ENCODE measurements at places on chromosomes 2 and 18.
A peak's percentile ranks its signal among the peaks of the same experiment; 100 is the strongest.

- no peak for DNase-seq
These were observed 128.4 kb downstream of the RNF152 start for GRCh38 chr18:61764381-61764780.

- no peak for DNase-seq
These were observed 28.3 kb downstream of the GATA6 start for GRCh38 chr18:22197668-22198067.

- no peak for DNase-seq
These were observed 281.3 kb downstream of the TDRD15 start for GRCh38 chr2:21404827-21405625.

GRCh38 chr2:237336131-237336530 is 77.8 kb downstream of the COL6A3 start:
- DNase-seq: no peak

DNA sequence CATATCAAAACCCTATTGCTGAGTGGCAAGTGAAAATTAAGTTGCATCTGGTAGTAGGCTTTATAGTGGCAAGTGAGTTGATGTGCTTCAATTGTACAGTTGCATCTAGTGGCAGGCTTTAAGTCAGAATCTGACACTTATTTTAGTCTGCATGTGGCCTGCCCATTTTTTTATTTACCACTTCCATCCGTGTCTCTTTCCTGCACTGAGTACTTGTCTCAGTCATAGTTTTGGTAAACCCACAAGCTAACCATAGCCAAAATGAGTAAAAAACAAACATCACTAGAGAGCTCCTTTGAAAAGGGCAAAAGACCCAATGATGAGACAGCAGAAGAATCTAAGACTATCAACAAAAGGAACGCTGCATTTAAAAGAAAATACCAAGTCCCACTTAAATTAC is 96.0 kb upstream of the CRACDL start:
- DNase-seq: no peak

- peak; percentile 42 for DNase-seq
These were observed 11.2 kb downstream of the ATP6V1B1 start for GRCh38 chr2:70946832-70947442.

- DNase-seq: no peak
These were observed 30.5 kb downstream of the PDK1 start for GRCh38 chr2:172586245-172586891.

DNA sequence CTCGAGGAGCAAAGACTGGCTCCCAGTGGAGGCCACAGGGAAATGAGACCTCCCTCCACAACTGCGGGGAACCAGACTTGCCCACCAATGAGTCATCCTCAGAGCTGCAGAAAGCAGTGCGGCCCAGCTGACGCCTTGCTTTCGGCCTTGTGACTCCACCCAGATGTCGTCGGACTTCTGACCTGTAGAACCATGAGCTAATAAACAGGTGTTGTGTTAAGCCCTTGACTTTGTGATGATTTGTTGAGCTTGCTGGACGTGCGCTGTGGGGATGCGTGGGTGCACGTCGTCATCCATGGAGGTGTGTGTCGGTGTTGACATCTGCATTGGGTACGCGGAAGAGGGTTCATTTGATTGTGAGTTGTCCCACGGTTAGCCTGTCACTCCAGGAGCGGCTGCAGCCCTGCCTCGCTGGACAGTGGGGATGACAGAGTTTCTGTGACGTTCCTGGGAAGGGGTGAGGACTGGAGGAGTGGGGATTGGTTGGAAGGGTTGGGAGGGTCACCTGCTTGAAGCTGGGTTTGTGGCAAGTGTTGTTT is 154.1 kb downstream of the SH3BP4 start:
- no peak for DNase-seq

GRCh38 chr2:20232837-20233207 is 7.9 kb upstream of the SDC1 start:
- no peak for DNase-seq

DNA sequence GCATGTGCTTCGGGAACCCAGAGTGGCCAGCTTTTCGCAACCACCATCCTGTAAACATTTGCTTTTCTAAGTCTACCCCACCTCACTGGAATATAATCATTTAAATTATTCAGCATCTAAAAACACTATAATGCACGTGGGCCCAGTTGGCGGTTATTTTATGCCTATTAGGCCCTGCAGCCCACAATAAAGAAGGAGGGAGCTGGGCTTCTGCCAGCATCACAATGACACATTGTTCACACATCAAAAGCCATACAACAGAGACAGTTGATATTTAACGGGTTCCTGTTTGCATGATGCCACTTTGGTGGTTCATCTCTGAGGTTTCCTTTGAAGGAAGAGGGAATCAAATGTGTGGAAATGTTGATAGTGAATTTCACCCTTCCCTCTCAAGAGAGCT is 916.0 kb upstream of the CELF4 start:
- no peak for DNase-seq

GRCh38 chr2:71469403-71470398 is 16.3 kb downstream of the DYSF start:
- DNase-seq: no peak

DNA sequence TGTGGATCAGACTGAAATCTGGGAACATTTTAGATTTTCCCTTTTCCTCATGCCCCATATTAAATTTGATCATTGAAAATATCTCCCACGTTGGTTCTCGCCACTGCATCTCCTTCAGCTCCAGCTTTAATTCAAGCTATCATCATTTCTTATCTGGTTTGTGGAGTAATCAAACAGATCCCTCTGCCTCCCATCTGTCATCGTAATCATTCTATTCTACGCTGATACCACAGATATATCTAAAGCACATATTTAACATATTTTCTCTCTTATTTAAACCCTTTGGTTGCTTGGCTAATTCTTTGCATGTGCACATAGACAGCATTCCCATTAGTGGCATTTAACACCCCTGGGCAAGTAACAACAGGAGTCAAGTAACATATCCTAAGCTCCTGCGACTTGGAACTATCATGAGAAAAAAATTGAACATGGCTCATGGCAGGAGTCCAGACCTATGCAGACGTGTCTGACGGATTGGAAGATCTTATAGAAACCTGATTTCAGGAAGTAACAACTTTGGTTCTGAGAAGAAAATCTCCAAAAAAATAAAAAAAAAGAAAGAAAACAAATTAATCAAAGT is 158.8 kb upstream of the KYNU start:
- DNase-seq: no peak

- peak; percentile 61 for DNase-seq
These were observed 359.4 kb downstream of the PTPRM start for GRCh38 chr18:7926526-7926925.

DNA sequence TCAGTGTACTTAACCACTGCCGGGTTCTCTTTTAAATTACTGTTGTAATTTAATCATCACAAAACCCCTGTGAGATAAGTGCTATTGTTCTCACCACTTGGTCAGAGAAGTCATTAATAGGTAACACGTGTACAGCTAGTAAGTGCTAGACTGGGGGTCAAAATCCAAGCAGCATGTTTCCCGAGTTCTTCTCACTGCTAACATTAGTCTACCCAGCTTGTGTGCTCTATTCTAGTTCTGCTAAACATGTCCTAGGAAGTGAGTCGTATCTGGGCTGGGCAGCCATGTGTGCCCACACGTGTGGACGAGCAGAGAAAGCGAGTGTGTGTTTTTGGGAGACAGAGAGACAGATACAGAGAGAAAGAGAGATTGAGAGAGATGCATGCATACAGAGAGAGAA is 94.1 kb downstream of the BIN1 start:
- no peak for DNase-seq

- DNase-seq: no peak
These were observed 876 bp downstream of the CNTNAP5 start for GRCh38 chr2:124025891-124026434.

GRCh38 chr2:219109471-219109870 is 48.8 kb upstream of the IHH start:
- DNase-seq: no peak

DNA sequence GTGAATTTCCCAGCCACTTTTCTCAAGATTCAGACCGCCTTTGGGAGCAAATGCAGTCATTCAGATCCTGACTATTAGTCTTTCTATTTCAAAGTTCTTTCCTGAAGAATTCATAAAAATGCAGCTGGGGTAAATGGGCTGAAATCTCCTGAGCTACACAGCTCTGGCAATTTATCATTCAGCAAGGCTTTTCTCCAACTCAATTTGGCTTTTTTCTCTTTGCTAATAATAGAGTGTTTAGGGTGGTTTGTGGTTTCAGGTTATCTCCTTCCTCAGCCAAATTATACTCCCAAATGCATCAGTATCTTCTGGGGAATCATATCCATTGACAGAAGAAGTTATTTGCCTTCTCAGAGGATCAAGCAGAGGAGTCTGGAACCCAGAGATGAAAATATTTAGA is 282.4 kb upstream of the SLC14A2 start:
- DNase-seq: no peak

- DNase-seq: no peak
These were observed 374.3 kb downstream of the SLC4A3 start for GRCh38 chr2:220001751-220002150.

DNA sequence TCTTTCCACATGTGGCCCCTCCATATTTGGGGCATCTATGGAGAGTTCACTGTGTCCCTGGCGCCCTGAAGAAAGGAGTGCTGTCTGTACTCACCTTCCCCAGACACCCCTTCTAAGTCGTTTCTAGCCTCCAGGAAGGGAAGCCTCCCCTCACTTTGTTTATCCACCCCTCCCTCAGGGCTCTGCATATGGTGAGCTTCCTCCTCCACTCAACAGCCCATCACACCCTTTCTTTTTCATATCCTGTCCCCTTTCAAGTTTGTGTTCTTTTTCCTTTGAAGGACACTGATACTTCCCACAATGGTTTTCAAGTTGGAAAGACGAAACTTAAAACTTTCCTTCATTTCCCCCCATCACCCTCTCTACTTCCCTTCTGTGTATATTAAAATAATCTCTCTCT is 291.4 kb upstream of the POU3F3 start:
- no peak for DNase-seq

GRCh38 chr2:68363721-68364120 is 1.4 kb upstream of the PLEK start:
- no peak for DNase-seq

DNA sequence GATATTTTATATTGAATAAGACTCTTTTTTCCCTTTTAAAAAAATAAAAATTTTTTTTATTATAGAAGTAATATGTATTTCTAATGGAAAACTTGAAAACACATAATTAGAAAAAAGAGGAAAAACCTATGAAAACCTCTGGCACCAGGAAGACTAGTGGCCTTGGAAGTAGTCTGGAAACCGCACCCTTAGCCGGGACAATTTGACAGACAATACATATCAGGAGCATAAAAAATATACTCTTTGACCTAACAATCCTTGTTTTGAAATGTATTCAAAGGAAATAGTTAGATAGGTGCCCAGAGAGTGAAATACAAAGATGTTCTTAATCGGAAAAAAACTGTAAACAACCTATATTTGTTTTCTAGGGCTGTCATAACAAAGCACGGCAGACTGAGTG is 34.9 kb upstream of the FAM117B start:
- DNase-seq: no peak

DNA sequence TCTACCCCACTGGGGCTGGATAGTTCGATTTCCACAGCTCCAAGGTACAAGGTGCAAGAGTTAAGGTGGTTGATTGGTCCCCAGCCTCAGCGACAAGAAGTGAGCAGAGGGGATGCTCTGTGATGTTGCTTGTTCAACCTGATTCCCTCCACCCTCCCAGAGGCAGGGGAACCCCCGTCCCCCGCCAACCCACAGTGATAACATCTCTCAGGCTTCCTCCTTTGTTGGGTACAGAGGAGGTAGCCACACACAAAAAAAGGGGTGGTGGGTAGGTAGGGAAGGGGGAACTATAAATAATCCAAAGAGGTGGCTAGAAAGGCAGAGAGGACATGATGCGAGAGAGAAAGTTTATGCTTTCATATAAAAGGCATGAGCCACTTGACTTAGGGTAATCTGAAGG is 192.9 kb upstream of the POU3F3 start:
- DNase-seq: no peak

GRCh38 chr2:152500772-152501171 is 165.8 kb downstream of the FMNL2 start:
- DNase-seq: no peak

DNA sequence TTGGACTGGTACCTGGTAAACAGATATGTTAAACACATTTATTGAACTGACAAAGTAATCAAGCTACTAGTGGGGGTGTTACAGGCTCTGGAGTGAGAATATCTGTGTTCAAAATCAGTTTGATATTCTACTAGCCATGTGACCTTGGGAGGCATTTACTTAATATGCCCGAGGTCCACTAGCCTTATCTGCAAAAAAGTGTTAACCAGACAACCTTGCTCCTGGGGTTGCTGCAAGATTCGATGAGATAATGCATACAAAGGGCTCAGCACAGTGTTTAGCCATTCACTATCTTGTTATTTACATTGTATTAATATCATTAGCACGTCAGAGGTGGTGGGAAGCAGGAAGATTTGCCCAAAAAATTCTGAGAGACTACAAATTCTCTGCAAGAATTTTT is 103.3 kb downstream of the CDH2 start:
- DNase-seq: no peak

DNA sequence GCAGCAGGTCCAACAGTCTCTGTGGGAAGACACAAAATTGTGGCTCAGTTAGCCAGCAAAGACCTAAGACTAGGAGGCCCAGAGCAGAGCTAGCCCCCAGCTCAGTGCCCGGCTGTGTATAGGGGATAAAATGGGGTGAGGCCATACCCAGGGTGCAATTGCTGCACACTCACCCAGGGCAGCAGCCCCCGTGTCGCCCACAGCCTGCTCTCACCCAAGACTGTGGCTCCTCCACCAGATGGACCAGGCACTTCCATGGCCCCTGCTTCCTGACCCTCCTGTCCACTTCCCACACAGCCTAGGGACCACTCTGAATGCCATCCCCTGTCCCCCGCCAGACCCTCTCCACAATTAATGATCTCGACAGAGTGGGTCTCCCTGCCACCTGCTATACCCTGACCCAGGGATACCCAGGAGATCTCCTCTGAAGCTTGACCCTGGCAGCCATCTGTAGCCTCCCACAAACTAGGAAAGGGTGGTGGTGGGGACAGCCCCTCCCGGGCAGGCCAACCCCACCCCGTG is 85.7 kb downstream of the HS1BP3 start:
- no peak for DNase-seq

DNA sequence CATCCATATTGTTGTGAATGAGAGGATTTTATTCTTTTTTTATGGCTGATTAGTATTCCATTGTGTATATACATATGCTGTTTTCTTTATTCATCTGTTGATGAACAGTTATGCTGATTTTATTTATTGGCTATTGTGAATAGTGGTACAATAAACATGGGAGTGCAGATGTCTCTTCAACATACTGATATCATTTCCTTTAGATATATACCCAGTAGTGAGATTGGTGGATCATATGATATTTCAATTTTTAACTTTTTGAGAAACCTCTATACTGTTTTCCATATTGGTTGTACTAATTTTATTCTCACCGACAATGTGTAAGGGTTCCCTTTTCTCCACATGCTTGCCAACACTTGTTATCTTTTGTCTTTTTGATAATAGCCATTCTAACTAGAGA is 144.5 kb downstream of the ADCYAP1 start:
- no peak for DNase-seq

DNA sequence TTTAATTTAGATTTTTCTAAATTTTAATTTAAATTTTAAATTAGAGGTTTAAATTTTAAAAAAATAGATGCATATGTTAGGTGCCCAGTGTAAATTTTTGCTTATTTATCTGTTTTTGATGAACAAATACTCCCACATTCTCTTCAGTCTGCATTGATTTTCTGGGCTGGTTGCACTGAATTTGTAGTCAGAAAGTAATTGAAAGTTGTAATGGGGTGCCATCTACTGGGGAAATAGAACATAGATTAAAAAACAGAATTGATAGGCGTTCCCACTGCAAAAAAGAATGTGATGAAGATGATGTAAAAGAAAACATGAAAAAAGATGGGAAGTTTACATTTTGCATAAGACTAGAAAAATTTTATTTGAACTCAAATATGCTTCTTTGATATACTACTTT is 51.7 kb upstream of the CCDC85A start:
- DNase-seq: no peak

GRCh38 chr2:167187978-167188967 is 300.0 kb downstream of the XIRP2 start:
- DNase-seq: no peak
